Mammary epithelial cell (primary cell): ENCODE measurements at places on chromosomes 2 and 18.

- peak; percentile 19 for DNase-seq
Measured at GRCh38 chr2:84906108-84906899, 848 bp downstream of the TMSB10 start.

- DNase-seq = peak; percentile 40
Measured at GRCh38 chr18:45374878-45375630, 240.2 kb upstream of the SLC14A2 start.

DNA sequence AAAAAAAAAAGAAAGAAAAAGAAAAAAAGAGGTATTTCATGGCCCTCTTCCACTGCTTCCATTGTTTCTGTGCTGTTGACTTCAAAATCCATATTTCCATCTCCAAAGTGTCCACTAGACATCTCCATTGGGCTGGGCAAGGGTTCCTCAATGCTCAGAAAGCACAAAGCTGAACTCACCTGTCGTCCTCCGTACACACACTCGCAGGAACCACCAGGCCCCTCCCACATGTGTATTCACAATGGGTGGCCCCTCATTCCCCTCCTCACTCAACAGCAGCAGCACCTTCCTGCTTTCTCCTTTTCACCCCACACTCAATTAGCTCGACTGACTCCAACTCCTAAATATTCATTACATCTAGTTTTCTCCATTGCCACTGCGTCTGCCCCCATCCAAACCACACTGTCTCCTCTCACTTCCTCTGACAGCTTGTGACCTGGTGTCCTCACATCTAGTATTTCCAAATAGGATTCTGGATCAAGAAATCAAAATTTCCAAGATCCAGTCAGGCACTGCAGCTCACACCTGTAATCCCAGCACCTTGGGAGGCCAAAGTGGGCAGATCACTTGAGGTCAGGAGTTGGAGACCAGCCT lies 25.2 kb downstream of the OSBPL1A start:
- no peak for DNase-seq

- DNase-seq = no peak
Measured at GRCh38 chr2:133334923-133335322, 233.3 kb downstream of the NCKAP5 start.

DNA sequence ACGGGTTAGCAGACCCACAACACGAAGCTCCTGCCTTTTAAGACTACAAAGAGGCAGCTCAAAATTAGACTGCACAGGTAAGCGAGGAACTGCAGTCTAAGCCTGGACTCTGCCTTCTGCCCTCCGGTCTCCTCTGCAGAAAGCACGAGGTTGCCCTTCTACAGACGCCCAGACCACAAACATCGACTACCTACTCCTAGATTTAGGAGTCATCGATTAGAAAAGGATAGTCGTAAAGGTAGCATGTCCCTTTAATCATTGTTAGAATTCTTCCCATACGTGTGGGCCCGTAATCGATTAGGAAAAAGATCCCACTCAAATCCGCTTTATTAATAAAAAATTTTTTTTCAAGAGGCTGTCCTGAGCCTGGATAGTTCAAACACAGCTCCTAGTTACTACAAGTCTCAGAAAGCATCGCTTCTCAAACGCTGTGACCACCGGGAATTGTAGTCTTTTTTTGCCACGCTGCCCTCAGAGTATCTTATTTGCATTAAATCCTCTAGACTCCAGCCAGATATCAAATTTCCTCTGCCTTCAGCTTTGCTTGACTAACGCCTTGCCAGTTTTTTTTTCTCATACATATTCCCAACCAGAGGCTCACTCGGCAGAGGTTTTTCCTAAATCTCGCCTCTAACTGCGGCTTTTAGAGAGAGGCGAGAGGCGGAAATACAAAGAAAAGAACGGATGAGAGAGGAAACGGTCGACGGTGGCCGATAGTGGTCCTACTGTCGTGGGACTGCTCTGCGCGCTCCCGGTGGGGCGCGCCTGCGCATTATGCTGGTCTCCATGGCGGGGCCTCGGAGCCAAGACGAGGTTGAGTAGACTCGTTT lies at the start of the genes CARF and WDR12:
Gene CARF, plus strand, starts transcription at position 764 of the 830 bp plus-strand sequence. CDS start 29,628 bp downstream, outside the sequence.
Gene WDR12, minus strand, starts transcription at position 162 of the 830 bp plus-strand sequence. CDS start 197 bp downstream, outside the sequence.
- DNase-seq = peak; percentile 93

DNA sequence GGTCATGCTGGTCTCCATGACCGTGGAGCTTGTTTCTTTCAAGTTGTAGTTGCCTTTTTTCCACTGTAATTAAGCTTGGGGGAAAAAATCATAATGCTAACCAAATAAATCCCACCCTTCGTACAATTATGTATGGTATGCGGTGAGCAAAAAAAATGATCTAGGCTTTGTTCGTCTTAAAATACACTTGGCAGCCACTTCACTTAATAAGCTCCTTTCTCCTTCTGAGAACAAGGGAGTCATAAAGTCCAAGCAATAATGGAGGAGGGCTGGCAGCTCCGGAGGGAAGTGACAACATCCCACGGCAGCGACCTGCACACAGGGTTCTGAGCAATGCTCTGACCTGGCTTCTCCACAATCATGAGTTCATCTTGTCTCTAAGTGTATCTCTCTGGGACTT lies 91.2 kb upstream of the KLHL29 start:
- no peak for DNase-seq

GRCh38 chr2:119533560-119533959 lies 9.3 kb upstream of the SCTR start:
- DNase-seq = no peak

DNA sequence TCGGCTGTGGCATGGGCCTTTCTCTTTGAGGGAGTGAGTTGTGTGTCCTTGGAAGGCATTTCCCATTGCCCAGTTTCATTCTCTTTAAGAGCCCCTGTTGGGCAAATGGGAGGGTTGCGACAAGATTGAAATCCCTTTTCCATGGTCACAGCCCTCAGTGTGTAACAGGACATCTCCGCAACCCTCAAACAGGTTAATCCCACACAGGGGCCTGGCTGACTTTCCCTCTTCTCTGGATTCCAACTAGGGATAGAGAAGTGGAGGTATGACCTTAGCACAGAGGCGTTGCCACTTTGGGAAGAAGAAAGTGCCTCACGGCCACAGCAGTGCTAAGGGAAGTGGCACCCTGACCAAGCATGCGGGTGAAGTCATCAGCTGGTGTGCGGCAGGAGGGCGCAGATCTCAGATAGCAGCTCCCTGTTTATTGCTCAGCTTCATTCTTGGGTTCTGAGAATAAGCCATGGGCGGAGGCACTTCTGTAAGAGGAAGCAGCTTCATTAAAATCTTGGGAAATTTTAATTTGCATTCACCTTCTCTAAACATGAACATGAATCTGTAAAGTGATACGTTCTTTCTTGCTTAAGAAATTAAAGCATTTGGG lies 256.5 kb downstream of the GBX2 start:
- DNase-seq = no peak

DNA sequence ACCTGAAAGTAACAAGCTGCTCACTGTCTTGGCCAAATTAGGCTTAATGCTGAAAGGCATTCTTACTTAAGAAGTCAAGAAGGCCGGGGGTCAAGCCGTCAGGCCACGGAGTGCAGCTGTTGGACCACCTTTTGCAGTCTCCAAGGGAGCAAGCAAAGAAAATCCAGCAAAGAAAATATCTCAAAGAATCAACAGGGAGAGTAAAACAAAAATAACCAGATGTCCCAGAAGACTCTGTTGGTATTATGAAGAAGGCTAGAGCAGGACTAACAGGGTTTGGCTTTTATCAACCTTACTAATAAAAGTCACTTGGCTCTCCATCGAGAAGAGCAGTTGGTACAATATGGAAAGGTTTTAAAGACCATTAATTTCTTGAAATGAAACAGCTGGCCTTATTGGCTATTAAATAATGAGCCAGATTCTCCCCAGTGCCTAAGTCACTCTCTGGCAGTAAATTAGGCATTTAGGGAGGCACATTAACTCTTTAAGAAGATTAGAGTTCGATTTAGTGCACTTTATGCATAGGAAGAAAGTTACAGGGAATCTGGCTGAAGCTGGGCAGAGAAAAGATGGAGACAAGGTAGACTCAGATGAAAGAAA lies 110.8 kb upstream of the NRP2 start:
- DNase-seq = no peak

DNA sequence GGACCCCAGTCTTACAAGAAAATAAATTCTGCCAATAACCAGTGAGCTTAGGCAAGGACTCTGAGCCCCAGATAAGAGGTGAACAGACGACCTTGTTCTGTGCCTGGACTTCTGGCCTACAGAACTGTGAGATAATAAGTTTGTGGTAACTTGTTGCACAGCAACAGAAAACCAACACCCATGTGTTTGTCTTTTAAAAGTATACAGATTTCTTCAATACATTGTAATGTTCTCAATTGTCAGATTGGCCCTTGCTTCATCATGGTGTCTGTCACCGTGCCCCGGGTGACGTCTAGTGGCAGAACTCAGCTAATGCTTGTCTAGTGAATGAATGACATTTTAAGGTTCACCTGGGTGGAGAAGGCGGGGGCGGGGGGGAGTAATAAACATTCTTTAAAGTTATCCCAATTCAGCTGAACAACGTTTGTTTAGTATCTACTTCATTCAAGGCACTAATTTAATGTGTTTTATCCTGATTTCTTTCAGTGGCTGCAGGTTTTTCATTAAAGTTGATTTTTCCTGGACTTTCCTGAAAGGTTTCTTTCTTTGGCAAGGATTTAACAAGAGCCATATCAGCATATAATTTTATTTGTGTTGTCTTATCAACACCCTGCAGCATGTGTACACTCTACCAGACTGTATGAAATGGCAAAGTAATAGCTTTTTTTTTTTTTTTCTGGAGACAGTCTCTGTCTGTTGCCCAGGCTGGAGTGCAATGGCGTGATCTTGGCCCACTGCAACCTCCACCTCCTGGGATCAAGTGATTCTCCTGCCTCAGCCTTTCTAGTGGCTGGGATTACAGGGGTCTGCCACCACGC lies 123.8 kb upstream of the DLX2 start:
- peak; percentile 56 for DNase-seq

GRCh38 chr2:190382851-190383250 lies 25.3 kb upstream of the MFSD6 start:
- peak; percentile 65 for DNase-seq

DNA sequence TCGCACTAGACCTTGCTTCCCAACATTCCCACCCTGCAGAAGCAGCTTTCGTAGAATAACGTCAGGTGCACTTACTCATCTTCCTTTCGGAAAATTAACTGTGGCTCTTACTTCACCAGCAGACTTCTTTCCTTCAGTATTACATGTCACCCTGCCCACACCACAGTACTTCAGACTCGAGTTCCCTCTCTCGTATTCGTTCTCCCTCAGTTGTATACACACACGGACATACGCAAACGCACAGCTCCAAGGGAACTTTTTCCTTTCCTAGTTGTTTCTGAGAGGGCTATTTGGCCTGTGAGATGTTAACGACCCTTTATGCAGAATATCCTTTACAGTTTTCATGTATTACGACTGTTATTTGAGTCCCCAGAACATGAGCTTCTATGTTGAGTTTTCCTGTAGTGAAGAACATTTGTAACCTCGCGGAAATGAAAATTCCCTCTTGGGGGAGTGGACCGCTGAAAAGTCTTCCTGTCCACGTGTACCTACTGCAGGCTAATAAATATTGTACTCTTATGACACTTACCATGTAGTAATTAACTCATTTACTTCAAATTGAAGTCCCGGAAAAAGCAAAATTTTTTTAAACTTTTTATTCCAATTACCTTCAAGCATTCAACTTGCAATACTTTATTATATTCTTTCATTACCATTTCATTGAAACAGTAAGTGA lies 908 bp downstream of the ERLEC1 start:
- peak; percentile 26 for DNase-seq

DNA sequence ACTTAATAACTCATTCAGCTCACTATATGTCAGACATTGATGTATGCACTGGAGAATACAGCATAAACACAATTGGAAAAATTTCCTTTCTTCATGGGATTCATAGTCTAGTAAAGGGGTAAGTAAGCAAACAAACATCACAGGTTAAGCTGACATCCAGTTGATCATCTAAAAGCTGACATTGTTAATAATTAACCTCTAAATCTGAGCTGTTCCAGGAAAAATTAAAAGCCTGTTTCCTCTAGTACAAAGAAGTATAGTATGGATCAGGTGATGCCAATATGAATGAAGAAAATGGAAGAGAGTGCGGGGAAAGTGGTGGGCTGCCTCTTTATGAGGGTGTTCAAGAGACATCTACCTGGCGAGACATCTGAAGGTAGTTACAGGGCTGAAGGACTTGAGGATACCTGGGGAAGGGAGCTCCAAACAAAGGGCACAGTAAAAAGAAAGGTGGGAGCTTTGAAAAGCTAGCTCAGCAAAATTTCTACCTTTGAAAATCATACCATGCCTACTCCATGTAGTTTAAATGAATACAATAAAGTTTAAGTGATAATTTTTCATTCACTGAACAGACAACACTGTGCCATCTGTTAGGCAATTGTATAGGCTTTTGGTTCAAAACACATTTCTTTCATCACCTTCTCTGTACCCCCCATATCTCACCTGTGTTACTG lies 619.3 kb downstream of the TRIB2 start:
- DNase-seq = no peak

GRCh38 chr2:167575276-167575675 lies 672.1 kb downstream of the STK39 start:
- DNase-seq = no peak

DNA sequence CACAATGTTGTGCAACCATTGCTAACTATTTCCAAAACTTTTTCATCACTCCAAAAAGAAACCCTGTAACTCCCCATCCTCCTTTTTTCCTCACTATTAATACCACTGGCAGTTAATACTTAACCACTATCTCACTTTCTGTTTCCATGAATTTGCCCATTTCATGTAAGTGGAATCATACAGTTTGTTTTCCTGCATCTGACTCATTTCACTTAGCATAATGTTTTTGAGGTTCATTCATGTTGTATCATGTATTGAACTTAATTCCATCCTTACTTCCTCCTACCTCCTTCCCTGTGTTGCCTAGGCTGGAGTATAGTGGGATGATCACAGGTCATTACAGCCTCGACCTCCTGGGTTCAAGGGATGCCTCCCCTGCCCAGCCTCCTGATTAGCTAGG lies 68.3 kb downstream of the FAM117B start:
- peak; percentile 69 for DNase-seq

GRCh38 chr2:17495590-17495989 lies 22.6 kb downstream of the RAD51AP2 start:
- DNase-seq = peak; percentile 86

DNA sequence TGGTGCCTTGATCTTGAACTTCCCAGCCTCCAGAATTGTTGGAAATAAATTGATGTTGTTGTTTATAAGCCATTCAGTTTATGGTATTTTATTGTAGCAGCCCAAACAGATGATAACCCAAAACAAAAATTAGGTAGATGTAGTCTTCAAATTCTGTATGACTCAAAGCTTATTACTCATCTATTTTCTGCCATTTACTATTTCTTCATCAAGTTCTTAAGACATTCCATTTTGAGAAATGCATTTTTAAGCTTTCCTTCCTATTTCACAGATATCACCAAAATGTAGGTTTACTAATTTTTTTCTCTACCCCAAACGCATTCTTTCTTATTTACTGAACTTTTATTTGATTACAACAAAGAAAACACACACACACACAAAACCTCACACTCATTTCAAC lies 148.2 kb downstream of the RND3 start:
- peak; percentile 14 for DNase-seq
